ENCODE measurements at places on chromosomes 6 and 20. TPM values are rescaled to one million over a fixed set of nuclear protein-coding genes. Genes with fewer than 3 reads are reported as not detected.

LY6G6C gene
- total RNA-seq, result not detected

ANKEF1 gene
- 7.6 TPM for total RNA-seq

NKAPL gene
- not detected for total RNA-seq

BPIFB4 gene
- not detected for total RNA-seq

SUMO4 gene
- not detected for total RNA-seq

GRM1 gene
- total RNA-seq, result 0.07 TPM

DPPA5 gene
- total RNA-seq, result not detected

MYBL2 gene
- total RNA-seq, result 92.0 TPM

ASIP gene
- not detected for total RNA-seq

DOK5 gene
- total RNA-seq, result not detected

PNPLA1 gene
- not detected for total RNA-seq

EPHA7 gene
- total RNA-seq, result 0.05 TPM

PGBD1 gene
- total RNA-seq, result 4.8 TPM

PAK1IP1 gene
- 24.5 TPM for total RNA-seq

PSORS1C2 gene
- not detected for total RNA-seq

TSPYL4 gene
- 3.8 TPM for total RNA-seq

PM20D2 gene
- 13.3 TPM for total RNA-seq

MATN4 gene
- 0.12 TPM for total RNA-seq

SYNDIG1 gene
- 2.7 TPM for total RNA-seq

KHDC1L gene
- 0.51 TPM for total RNA-seq

IL17A gene
- total RNA-seq, result not detected

FERMT1 gene
- total RNA-seq, result 17.0 TPM

AIF1 gene
- total RNA-seq, result not detected

FRS3 gene
- total RNA-seq, result 2.5 TPM

GPX5 gene
- total RNA-seq, result not detected

CDKN1A gene
- 255 TPM for total RNA-seq
